Jurkat, Clone E6-1 (cell line): ENCODE measurements at places on chromosomes 3 and 15.

GRCh38 chr3:123733805-123734526 lies 149.1 kb upstream of the HACD2 start:
- DNase-seq: no peak

DNA sequence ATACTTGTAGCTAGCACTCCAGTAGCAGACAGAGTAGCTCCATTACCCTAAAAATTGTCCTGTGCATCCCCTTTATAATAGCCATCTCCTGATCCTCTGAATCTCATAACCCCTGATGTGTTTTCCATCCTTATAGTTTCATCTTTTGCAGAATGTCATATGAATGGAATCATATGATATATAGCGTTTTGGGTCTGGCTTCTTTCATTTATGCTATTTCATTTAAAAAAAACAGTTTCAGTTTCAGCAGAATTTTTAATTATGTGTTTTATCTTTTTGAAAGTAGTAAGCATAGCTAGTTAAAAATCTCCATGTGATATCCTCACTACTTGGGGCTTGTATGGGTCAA lies 132.7 kb downstream of the KLF13 start:
- no peak for DNase-seq

DNA sequence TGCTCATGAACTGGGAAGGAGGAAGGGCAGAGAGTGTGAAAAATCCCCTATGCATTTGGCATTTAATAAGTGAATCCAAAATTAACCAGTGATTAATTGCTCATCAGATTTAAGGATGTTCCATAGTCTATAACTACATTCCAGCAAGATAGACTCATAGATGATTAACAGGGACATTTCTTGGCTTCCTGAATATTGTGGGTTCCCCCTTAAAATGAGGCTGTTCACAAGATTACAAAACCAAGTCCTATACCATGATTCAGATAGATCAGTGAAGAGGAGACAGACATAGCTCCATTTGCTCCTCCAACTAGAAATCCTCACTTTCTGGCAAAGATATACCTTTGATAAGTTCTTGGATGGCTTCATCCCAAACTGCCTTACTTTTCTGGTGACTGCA lies 15.4 kb downstream of the RASGRP1 start:
- DNase-seq: no peak

DNA sequence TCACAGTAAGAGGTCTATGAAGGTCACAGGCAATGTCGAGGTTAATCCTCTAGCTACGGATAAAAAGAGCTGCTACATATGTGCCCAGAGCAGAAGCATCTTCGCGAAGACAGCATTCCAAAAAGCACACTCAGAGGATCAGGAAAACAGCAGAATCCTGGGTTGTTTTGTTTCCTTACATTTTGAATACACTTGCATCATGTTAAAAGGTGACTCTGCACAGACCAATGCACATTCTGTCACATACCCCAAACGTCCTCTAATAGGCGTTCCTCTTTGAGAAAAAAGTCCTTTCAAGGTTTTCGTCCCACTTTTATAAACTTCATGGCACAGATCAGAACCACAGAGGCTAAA lies 52.7 kb downstream of the VGLL4 start:
- DNase-seq: no peak

- no peak for DNase-seq
Observed at GRCh38 chr15:41424809-41425208, 7.9 kb downstream of the RTF1 start.

DNA sequence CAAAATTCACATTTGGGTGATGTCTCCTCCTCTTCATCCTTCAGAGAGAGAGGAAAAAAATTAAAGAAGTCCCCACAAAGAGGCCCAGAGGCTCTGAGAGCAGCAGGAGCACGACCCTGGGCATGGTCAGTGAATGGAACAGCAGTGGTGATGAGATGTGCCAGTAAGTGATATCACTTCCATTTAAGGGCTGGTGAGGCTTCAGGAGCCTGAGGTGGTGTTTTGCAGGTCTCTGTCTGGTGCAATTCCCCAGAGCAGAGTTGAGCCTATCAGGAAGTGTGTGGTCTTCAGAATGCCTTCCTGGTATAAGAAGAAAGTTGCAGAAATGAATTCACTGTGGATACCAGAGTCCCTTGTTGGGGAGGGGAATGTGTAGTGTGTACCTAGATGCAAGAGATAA lies 21.4 kb downstream of the ERICH6 start:
- DNase-seq: peak; percentile 30

GRCh38 chr15:76191539-76192244 lies 119.6 kb downstream of the ETFA start:
- no peak for DNase-seq

GRCh38 chr15:30954674-30955073 lies 36.8 kb downstream of the MTMR10 start:
- no peak for DNase-seq

- DNase-seq: no peak
Observed at GRCh38 chr3:25572919-25573385, 91.8 kb downstream of the TOP2B start.

GRCh38 chr3:147652651-147653366 lies 243.6 kb downstream of the ZIC1 start:
- no peak for DNase-seq

- DNase-seq: no peak
Observed at GRCh38 chr3:49013738-49014660, 4.4 kb downstream of the DALRD3 start.

DNA sequence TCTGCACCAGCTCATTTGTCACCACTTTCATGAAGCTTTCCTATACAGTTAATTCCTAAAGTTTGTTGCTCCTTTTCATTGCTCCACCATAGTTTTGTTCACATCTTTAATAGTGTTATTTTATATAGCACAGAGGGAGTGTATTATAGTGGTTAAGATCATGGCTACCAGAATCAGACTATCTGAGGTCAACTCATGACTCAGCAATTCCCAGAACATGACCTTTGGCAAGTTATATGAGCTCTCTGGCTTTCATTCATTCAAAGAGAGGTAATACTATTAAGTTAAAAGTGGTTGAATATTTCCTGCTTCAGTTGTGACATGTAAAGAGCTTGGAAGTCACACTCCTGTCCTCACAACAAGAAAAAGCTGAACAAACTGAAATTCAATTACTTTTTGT lies 1073.5 kb downstream of the NAALADL2 start:
- no peak for DNase-seq

DNA sequence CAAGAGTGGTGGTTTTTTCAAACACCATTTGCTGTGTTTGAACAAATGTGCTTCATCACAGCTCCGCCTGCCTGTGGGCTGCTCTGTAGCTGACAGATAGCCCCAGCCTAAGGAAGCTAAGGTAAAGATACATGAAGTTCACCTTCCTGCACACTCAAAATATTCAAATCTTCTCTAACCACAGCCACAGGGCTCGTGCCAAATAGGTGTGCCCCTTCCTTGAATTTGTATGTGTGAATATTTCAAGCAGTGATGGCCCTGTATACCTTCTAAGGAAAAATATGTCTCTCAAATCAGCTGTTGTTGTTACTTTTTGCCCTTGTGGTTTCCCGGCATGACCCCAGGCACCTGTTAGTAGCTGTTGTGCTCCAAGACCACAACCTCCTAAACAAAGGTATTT lies 92.8 kb downstream of the CCNL1 start:
- peak; percentile 54 for DNase-seq

GRCh38 chr3:151205482-151205881 lies 2.5 kb upstream of the GPR171 start:
- no peak for DNase-seq

GRCh38 chr3:172087198-172087597 lies 47.8 kb downstream of the FNDC3B start:
- DNase-seq: no peak

DNA sequence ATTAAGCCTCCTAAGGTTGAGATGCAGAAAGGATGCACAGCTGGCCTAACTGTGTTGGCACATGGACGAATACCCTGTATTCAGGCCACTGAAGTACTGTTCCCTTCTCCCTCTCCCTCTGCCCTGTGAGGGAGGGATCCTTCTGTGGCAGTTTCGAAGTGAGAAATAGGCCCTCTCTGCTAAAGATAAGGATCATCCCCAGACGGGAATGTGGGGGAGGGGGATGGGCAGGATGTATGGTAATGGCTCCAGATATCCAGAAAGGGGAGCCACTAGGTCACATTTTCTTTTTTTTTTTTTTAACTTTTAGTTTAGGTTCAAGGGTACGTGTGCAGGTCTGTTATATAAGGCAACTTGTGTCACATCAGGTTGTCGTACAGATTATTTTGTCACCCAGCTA lies 463.1 kb downstream of the TBL1XR1 start:
- no peak for DNase-seq

DNA sequence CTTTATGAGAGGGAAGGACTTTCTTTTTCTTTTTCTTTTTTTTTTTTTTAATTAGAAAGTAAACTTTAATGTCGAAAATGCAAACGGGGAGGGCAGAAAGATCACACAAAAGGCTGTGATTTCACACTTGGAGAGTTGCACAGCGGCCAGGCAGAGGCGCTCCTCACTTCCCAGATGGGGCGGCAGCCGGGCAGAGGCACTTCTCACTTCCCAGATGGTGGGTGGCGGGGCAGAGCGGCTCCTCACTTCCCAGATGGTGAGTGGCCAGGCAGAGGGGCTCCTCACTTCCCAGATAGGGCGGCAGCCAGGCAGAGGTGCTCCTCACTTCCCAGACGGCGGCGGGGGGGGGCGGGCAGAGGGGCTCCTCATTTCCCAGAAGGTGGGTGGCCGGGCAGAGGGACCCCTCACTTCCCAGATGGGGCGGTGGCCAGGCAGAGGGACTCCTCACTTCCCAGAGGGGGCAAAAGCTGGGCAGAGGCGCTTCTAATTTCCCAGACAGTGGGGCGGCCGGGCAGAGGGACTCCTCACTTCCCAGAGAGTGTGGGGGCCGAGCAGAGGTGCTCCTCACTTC lies 88.6 kb downstream of the ATP2B2 start:
- no peak for DNase-seq

GRCh38 chr15:23035964-23036566 lies 3.3 kb downstream of the TUBGCP5 start:
- peak; percentile 54 for DNase-seq

- peak; percentile 52 for DNase-seq
Observed at GRCh38 chr3:133488785-133489367, 84.6 kb upstream of the CDV3 start.

DNA sequence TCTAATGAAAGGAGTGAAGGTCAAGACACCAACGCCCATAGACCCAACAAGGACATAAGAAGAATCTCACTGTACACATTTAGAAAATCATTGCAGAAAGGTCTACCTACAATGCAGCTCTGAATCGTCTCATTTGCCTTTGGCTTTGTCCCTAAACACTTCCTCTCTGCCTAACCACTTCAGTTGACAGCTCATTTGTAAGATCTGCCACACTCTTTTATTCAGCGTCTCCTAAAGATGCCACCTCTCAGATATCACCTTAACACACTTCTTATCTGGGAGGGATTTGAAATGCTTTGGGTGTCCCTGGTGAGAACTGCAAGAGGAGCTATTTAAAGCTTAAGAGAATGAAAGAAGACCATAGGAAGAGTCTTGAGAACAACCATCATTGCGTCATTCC lies 38.7 kb downstream of the RAB27A start:
- DNase-seq: peak; percentile 65

GRCh38 chr3:99410789-99411311 lies 227.5 kb upstream of the COL8A1 start:
- no peak for DNase-seq

DNA sequence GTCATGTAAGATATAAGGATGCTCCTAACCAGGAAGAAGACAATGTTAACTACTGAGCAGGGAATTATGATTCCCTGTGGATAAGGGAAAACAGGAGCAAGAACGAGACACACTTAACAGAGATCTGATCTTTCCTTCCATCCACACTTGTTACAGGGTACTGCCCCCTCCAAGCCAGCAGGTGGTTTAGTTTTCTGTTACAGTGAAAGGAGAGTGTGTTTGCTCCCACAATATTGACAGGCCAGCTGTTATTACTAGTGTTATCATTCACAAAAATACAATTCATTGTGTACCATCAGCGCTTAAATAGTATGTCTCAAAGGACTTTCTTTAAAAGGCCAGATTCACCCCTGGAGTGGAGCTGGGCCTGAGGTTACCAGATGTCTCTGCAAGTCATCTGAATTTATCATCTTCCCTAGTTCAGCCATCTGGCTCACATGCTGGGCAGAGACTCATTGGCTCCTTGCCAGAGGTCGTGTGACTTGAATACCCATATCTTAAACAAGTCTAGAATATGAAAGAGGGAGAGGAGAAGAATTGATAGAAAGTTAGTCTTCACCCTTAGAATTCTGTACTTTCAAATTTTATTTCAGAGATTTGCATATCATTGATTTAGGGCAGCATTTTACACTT lies 16.8 kb upstream of the FMN1 start:
- DNase-seq: no peak

GRCh38 chr15:100726421-100727190 lies 124.2 kb downstream of the ASB7 start:
- no peak for DNase-seq

GRCh38 chr3:122668930-122669730 lies 11.5 kb upstream of the PARP14 start:
- DNase-seq: no peak

GRCh38 chr15:79455943-79456342 lies 23.8 kb downstream of the MINAR1 start:
- DNase-seq: no peak

DNA sequence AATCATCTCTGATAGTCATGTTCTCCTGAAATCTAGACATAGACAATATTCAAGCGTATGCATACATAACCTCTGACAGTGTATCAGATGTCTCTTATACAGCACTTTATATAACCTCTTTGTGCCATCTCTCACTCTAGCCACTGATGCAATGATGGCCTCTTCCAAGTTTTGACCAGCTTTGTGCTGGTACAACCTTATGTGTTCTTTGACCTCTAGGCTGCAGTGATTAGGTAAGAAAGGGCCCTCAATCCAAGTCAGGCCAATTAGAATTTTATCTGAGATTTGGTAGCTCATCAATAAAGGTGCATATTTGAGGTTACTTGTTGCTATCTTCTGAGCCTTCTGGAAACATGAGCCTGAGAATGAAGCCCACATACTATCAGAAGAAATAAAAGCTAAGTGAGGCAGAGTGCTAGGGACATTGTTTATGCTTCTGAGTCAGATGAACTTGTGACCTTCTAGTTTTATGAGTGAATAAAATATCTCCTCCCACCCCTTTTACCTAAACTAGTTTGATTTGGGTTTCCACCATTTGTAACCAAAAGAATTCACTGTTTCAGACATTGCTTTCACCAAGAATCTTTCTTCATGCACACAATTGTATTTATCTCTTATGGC lies 283.2 kb upstream of the SUCLG2 start:
- no peak for DNase-seq

GRCh38 chr3:159451482-159451881 lies 537.2 kb upstream of the IL12A start:
- no peak for DNase-seq

- DNase-seq: no peak
Observed at GRCh38 chr15:36761132-36761847, 181.9 kb downstream of the CDIN1 start.

DNA sequence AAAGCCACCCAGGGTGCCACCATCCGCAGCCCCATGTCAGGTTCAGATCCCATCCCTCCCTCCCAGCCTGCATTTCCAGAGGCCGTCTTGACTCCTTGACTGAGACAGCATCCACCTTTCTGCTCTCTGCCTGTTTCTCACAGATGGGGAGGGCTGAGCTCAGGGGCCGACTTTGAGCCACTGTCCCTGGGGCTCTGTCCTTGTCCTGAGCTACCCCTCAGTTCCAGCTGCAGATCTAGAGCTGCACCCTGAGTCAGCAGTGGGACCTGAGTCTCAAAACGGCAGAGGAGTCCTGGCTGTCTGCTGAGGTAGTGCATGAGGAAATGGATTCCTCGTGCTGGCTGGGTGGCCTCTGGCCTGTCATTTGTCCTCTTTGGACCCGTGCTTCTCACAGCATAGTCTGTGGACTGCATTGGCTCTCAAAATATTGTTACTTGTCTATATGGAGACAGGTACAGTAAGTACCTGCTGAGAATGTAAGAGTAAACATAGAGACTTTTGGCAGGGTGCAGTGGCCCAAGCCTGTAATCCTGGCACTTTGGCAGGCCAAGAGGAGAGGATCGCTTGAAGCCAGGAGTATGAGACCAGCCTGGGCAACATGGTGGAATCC lies 22.3 kb downstream of the RPLP1 start:
- no peak for DNase-seq
